Renal cortex interstitium (tissue), 15 donors: ENCODE measurements at places on chromosomes 12 and 14.

DNA sequence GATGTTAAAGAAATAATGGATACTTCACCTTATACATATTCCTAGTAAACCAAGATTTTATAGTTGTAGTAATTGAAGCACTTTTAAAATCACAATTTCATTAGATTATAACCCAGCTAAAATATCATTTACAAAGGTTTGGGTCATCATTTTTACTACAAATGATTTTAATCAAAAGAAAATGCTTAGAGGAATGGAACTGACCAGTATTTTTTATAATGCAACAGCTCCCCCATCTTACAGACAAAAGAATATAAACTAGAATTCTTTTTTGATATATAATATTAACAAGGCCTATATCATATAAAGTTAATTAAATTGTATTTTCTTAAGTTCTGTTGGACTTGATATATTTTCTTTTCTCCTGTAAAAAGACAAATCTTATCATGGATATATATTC is 20.4 kb upstream of the LRFN5 start:
- no peak for DNase-seq

- DNase-seq: no peak
Measured at GRCh38 chr14:50038398-50039119, 77.8 kb downstream of the VCPKMT start.

GRCh38 chr14:79375356-79375755 is 835.9 kb downstream of the DIO2 start:
- DNase-seq: no peak

DNA sequence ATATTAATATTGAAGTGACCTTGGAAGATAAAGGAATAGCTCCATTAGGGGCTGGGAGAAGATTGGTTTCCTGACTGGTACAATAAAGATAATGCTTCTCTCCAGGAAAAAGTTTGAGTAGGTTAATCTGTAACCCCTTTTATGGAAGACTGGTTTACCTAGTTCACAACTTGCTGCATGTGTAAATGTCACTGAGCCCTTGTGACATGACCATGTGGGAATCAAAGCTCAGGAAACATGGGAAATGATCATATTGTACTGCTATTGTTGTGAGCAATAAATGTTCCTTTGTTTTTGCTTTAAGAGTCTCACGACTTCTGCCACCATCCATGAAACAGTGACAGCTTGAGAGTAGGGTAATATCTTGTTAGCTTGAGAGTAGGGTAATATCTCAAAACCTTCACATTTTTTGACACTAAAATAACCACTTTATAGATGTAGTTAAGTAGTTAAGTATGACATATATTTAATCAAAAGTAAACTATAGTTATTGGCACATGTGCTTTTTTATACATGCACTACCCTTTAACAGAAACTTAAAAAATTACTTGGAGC is 1338.6 kb downstream of the FSCB start:
- DNase-seq: no peak

- no peak for DNase-seq
Measured at GRCh38 chr12:125515887-125516286, 450.7 kb downstream of the AACS start.

DNA sequence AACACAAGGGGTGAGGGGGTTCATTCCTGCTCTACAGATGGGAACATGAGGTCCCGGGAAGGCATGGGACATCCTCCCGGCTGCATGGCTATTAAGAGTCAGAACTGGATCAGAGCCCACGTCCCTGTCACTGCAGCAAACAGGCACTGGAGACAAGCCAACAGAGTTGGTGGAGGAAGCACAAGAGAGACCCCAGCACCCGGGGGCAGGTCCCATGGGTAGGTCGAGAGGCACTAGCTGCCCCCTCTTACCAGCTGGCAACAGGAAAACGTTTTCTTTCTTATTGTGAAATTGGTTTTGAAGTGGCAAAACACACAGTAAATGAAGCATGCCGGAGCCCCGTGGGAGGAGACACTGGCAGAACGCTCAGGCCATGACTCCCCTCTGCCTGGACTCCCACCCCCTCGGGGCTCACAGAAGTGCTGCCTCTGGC is 43.6 kb downstream of the SYNE3 start:
- no peak for DNase-seq

DNA sequence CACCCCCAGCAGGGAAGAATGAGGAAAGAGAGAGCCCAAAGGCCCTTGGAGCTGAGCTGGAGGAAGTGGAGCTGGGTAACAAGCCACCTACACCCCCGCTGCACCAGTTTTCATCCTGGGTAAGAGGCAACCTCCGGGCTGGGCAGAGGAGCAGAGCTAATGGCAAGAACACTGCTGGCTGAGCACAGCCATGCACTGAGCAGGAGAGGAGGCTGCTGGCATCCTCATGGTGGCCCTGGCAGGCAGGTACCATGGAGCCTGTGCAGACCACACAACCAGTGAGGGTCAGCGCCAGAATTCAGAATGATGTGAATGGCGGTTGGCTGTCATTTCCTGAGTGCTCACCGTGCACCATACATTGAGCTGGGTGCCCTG is 29.7 kb downstream of the PLEKHH1 start:
- DNase-seq: no peak

DNA sequence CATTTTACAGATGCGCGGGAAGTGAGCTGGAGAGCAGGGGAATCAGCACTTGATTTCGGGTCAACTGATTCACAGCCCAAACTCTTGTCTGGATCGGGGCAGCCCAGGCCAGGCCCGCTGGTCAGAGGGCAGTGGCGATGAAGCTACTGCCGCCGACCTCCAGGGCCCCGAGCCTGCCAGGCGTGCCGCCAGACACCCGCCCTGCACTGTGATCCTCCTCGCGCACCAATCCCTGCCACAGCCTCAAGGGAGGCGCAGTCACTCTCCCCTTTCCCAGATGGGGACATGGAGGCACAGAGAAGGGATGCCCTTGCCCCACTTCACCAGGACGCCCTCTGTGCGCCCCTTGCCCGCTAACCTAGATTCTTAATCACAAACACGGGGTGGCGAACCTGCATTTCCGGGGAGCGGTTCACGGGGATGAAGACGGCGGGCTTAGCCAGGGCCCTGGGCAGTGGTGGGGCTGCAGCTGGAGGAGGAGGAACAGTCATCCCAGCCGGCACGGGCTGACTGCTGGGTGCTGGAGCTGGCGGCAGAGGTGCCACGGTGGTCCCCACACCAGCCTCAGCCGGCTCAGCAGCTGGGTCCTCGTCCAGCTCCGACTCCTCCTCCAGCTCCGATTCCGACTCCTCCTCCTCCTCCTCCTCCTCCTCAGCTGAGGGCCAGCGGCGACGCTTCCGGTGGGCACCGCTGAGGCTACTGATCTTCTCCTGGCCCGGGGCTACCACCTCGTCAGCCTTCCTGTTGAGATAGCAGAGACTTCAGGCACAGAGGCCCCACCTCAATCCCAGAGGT is 8.6 kb downstream of the DHX37 start:
- no peak for DNase-seq

DNA sequence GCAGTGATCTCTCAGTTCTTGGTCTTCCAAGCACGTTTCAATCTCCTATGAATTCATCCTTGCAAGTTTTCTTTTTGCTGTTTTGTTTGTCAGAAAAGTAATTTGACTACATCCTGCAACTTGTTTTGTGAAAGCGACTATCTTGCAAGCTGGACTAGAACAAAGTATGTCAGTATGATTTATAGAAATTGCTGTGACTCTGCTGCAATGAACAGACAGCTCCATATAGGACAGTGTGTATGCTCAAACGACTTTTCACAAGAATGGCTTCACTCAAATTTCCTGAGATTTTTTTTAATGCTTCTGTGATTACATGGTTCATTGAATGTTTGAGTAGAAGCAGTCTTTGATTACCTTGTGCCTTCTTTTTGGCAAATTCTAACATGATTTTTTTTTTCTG is 123.5 kb upstream of the TRHDE start:
- DNase-seq: no peak

DNA sequence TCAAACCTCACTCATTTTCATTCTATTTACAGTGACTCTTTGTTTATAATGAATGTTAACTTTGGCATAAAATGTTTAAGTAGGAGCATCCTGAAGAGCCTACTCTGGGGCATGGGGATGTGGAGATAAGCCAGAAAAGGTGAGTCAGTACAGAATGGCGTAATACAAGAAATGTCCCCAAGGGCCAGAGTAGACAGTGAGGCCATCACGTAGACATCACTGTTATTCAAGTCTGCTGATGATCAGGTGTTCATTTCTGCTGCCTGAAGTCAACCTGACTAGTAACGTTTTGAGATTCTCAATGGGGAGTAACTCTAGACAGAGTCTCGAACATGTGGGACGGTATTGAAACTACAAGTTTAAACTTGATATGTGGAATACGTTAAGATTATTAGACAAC is 47.6 kb upstream of the PKP2 start:
- no peak for DNase-seq

GRCh38 chr12:41700940-41701339 is 443.7 kb downstream of the GXYLT1 start:
- no peak for DNase-seq

GRCh38 chr12:64175254-64175945 is 46.7 kb downstream of the KICS2 start:
- no peak for DNase-seq

- DNase-seq: no peak
Measured at GRCh38 chr12:102376181-102376747, 104.1 kb downstream of the IGF1 start.

GRCh38 chr14:24837280-24838046 is 203.5 kb upstream of the GZMB start:
- DNase-seq: no peak

DNA sequence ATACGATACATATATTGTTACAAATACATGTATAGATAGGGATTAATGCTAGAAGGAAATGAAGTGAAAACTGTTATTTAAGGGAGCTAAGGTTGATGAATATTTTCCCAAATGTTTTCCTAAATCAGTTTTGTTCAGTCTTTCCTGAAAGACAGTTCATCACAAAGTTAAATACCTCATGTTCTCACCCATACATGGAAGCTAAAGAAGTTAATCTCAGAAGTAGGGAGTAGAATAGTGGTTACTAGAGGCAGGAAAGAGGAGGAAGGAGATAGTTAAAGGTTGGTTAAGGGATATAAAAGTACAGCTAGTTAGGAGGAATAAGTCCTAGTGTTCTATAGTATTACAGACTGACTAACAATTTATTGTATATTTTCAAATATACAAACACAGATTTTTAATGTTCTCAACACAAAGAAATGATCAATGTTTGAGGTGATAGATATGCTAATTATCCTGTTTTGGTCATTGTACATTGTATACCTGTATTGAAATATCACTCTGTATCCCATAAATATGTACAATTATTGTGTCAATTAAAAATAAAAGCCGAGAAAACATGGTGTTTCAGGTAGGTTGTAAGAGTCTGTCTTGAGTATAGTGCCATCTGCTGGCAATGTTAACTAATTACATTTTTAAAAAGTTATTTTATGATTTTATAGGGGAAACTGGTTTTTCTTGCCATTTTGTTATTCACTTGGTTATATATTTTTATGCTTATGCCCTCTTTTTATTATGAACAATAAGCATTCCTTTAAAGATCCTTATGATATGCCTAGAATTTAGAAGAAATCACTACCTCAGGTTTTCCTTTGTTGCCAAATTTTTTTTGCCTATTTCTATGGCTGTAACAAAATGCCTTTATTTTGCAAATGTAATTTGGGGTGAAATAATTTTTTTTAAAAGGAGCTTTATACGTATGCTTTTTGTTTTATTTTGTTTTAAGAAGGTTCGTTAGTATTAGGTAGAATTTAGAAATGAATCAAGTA is 26.9 kb downstream of the ZDHHC17 start:
- no peak for DNase-seq

DNA sequence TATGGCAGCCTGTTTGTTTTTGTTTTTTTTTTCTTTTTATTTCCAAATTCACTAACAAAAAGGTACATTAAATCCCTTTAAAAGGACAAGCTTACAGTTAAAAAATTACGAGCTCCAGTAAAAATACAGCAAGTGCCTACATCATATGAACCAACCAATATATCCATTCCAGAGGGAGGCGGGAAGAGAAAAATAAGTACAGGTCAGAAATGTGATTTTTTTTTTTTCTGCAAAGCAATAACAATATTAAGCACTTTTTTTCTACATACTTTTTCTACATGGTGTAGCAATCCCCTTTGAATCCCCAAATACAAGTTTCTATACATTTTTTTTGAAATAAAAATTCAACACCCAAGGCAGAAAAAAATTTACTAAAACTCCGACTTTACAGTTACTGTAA is 100.6 kb downstream of the BCL11B start:
- no peak for DNase-seq

DNA sequence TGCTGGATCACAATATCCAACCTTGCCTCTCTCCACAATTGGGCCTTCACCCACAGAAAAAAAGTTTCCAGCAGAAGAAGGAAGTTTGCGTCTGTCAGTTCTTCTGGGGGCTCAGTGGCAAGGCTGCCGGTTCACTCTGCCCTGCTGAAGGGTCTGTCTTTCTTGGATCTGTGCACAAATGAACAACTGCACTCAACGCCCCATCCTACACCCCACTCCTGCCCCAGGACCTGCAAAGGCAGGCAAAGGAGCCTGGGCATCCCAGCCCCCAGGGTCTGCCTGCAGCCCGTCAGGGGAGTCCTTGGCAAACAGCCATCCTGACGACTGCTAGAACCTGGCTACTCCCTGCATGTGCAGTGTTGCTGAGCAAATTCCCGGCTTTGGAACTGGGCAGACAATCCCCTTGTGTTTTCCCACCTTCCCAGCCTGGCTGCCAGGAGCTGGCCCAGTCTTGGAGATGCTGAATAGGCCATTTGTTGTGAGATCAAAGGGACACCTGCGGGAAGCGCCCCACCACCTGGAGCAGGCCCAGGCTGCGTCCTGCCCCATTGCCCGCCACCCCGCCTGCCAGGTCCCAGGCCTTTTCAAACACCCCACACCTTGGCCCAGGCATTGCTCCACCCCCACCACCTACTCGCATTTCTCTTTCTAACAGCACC is 311.9 kb downstream of the BCL11B start:
- DNase-seq: no peak

DNA sequence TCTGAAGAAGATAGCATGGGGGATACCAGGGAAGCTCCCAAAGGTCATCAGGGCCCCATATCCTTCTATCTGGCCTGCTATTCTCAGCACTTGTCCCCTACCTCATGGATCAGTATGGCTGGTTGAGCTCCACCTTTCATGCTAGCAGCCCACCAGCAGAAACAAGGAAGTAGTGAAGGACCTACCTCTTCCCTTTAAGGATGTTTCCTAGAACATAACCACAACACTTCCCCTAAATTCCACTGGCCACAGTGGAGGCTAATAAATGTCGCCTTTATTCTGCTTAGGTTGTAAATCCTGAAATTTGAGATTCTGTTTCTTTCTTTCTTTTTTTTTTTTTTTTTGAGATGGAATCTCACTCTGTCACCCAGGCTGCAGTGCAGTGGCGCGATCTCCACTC is 128.6 kb upstream of the PARP11 start:
- no peak for DNase-seq

DNA sequence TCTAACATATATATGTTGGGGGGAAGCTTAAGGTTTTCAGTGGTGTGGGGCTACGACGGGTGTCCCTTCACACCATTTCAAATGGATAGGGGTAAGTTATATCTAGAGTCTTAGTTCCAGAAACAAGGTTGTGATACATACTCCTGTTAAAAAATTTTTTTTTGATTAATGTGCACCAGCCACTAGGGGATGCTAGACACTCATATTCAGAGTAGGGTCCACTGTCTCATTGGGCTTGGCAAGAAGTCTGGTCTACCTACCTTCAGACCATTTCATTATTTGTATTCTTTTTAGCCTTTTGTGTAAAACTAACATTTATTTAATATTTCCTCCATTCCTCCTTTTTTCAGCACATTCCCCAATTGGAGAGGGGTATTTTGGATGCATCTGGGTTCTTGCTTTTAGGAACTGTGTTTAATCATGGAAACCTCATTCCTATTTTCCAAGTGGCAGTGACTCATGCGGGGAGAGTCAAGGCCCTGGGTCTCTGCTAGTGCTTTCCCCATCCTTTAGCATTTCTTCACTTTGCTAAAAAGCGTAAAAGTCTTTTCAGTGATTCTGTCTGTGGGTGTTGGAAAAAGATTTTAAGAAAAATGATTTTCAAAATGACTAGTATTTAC is 33.4 kb downstream of the ANO4 start:
- DNase-seq: no peak
